ENCODE measurements at places on chromosomes 7 and 10. TPM values are rescaled to one million over a fixed set of nuclear protein-coding genes. Genes with fewer than 3 reads are reported as not detected.

GRCh38 chr7:93218997-93219827 is 7.1 kb downstream of the HEPACAM2 start:
- no peak for DNase-seq

DNA sequence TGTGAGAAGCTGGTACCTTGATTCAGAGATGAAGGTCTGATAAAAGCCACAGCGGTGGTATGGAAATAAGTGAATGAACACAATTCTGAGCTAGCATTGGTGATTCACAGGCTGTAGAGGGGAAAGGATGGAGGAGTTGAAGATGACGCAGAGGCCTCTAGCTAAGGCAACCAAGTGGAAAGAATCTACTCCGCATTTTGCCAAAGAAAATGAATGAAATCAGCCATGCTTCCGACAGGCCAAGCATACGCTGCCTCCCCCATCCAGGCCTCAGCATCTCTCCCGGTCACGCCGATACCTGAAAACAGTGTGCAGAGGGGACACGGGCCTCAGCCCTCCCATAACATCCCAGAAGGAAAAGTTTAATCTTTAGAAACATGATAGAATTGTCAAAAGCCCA is 124.3 kb upstream of the UNC5B start:
- DNase-seq, result no peak

The OR9A2 gene
- total RNA-seq, result not detected

The TEX47 gene
- total RNA-seq, result not detected

The CHAT gene
- total RNA-seq, result not detected

- DNase-seq, result peak; percentile 50
Measured at GRCh38 chr7:44220358-44221112, 19.8 kb downstream of the YKT6 start.

DNA sequence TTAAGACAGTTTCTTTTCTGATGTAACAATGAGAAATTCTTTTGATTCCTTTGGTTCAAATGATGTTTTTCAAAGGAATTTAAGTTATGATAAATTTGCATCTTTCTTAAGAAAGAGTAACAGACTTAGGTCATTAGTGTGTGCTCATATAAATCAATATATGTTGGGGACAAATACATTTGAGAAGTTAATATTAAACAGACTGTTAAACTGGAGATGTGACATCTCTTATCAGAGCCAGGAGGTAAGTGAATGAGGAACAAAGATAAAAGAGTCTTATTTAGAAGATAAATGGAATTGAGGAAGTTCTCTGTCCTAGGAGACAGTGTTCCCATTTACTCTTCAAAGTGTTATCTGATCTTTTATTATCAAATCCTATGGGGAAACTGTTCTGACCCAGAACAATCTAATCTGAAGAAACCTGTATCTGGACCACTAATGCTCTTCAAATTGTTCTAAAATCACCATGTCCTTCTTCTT is 104.8 kb upstream of the LAMB4 start:
- DNase-seq, result no peak

- no peak for DNase-seq
Measured at GRCh38 chr10:25441270-25441669, 266.5 kb downstream of the GPR158 start.

DNA sequence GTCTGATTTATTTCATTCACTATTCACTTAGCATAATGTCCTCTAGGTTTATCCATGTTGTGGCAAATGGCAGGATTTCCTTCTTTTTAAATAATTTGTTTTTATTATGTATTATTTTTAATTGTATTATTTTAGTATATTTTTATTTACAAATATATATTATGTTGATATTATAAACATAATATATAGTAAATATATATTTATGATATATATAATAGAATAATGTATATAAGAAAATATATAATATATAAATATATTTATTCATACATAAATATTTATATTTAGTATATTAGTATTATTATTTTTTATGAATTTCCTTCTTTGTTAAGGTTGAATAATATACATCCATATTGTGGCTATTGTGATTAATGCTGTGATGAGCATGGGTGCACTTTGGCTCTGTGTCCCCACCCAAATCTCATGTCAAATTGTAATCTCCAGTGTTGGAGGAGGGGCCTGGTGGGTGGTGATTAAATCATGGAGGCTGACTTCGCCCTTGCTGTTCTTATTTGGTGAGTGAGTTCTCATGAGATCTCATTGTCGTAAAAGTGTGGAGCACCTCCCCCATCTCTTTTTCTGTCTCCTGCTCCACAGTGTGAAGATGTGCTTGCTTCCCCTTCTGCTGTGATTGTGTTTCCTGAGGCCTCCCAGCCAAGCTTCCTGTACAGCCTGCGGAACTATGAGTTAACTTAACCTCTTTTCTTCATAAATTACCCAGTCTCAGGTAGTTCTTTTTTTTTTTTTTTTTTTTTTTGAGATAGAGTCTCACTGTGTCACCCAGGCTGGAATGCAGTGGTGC is 52.3 kb upstream of the CYP2C18 start:
- DNase-seq, result no peak

The CREB5 gene
- total RNA-seq, result 27.2 TPM

GRCh38 chr10:114073395-114074186 is 29.9 kb downstream of the ADRB1 start:
- no peak for DNase-seq

- no peak for DNase-seq
Measured at GRCh38 chr7:109387530-109387929, 817.9 kb downstream of the DNAJB9 start.

The RBP3 gene
- total RNA-seq, result not detected

GRCh38 chr10:110361800-110362456 is 57.2 kb upstream of the SMNDC1 start:
- no peak for DNase-seq

- no peak for DNase-seq
Measured at GRCh38 chr7:146659732-146660131, 543.1 kb downstream of the CNTNAP2 start.

DNA sequence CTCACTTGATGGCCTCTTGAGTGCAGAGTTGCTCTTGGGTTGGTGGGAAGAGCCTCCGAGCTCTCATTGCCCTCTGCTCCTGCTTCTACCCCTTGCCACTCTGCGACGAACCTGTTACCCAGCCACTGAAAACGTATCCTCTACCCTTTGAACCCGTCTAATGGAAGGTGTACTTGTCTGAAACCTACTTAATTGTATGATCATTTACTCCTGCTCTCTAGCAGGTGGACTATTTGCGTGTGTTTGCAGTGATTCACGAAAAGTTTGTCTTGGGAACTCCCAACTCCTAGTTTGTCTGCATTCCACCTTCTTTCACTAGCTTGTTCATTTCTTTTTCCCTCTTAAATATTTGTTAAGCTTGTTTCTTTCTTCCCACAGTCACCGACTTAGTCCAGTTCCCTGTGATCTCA is 503 bp downstream of the CROT start:
- DNase-seq, result no peak

- no peak for DNase-seq
Measured at GRCh38 chr10:21976739-21977138, 26.8 kb downstream of the DNAJC1 start.

The SYNPO2L gene
- total RNA-seq, result 0.38 TPM

GRCh38 chr7:143405173-143406001 is 3.3 kb downstream of the EPHA1 start:
- DNase-seq, result no peak

DNA sequence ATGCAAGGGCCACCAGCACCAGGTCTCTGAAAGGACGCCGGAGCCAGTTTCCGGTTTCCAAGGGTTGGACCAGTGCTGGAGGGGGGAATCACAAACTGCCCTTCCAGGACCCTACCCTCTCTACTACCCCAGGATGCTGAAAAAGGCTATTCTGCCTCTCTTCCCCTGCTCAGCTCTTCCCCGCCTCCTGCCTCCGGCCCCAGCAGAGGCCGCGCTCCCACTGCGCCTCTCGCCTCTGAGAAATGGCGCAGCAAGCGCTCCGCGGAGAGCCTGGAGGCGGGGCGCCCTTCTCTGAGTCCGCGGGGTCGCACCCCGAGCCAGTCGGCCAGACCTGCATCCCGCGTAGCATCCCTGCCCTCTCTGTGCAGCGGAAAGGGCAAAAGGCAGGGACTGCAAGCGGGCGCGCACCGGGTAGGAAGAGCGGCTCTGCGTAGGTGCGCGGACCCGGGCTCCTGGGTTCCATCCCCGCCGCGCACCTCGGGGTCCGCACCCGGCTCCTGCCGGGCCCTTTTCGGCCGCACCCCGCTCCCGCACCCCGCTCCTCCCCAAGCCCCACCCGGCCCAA is 476 bp upstream of the RET start:
- DNase-seq, result peak; percentile 27
